ENCODE measurements at places on chromosomes 4 and X.

GRCh38 chr4:66330125-66330524 lies 659.8 kb upstream of the EPHA5 start:
- DNase-seq: no peak

DNA sequence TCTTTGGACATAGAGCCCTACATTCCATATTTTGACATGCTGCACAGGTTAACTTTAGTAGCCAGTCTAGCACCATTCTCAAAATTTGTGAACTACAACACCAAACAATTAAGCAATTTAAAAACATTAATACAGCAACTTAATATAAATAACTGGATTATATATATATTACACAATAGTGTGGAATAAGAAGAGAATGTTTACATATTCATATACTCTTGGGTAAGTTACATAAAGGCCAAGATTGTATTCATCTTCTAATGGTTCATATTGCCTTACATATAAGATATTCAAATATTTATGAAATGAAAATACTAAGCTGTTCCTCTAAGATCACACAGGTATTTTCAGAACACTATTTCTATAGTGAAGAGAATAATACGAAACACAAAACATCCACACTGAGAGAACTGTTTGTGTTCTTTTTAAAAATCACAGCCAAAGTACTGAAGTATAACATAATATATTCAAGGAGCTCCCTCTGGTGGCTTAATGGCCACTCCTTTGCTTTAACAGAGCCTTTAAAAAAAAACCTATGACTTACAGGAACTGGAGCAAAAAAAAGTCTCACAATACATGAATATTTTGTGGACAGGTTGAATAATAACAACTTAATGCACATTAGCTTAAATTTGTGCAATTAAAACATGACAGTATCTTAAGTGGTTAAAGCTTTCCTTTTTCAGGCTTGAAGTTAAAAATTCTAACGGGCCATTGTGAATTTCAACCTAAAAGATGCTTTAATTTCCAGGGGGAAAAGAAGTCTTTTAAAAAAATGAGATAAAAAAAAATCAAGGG lies 46.2 kb downstream of the NEK1 start:
- DNase-seq: peak; percentile 39

- no peak for DNase-seq
Observed at GRCh38 chr4:121684016-121684415, 12.8 kb downstream of the ANXA5 start.

GRCh38 chr4:168857546-168858314 lies 152.3 kb downstream of the CBR4 start:
- no peak for DNase-seq

- peak; percentile 24 for DNase-seq
Observed at GRCh38 chrX:76454456-76454927, 27.0 kb downstream of the MAGEE1 start.

DNA sequence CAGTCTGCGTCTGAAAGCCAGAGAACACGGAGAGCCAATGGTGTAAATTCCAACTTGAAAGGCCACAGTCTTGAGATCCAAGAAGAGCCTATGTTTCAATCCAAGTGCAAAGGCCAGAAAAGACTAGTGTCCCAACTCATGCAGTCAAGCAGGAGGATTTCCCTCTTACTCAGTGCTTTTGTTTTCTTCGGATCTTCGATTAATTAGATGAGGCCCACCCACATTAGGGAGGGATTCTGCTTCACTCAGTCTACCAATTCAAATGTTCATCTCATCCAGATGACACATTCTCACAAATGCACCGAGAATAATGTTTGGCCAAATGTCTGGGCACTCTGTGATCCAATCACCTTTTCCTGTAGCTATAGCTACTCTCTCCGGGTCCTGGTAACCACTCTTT lies 91.5 kb upstream of the S100G start:
- no peak for DNase-seq

- DNase-seq: no peak
Observed at GRCh38 chr4:99998062-99998867, 48.2 kb upstream of the H2AZ1 start.

DNA sequence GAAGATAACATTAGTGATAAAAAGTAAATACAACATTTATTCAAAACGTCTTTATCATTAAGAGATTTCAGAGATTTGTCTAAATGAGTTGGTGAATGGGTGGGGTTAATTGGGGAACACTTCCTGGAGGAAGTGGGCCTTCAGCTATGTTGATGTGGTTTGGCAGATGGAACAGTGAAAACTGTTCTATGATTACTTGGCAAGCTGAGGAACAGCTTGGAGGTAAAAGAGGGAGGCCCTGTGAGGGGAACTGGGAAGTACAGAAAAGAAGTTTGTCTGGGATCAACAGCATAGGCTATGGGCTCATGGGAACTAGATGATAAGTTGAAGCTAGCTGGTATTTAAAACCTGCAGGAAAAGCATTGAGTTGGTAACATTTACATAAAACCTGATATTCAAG lies 26.0 kb downstream of the OCRL start:
- no peak for DNase-seq

DNA sequence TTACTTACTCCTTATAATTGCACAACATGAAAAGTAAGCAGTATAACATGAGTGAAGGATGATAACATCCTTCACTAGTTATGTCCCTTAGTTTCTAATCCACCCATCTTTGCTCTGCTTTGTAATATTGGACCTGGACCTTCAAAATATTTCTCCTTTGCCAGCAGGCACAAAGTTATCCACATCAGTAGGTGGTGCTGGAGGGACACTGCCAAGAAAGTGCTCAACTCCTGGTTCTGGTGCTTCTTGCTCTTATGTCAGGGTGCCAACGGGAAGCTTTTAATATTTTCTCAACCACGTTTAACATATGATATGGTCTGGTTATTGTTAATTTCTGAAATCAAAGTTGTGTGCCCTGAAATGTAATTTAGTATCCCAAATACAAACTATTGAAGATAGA lies 49.1 kb downstream of the TMEM165 start:
- DNase-seq: no peak
